ENCODE measurements at places on chromosomes 2 and 18.

DNA sequence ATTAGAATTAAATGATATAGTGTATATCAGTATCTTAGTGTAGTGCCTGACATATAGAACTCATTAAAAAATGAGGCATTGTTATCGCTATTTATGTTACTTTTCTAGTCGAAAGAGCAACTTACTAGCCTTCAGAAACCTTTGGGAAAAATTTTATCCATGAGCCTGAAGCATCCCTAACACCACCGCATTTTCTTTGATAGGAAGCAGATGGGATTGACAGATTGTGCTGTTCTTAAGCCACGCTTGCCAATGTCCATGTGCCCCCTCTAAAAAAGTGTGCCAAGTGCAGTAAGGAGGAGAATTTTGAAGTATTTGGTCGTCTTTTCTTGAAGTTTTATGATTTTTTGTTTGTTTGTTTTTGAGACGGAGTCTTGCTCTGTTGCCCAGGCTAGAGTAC is 29.1 kb downstream of the PPM1B start:
- no peak for DNase-seq

GRCh38 chr2:29304399-29305060 is 189.3 kb downstream of the CLIP4 start:
- no peak for DNase-seq

GRCh38 chr2:106105151-106105922 is 88.8 kb downstream of the UXS1 start:
- no peak for DNase-seq

- no peak for DNase-seq
Measured at GRCh38 chr2:31831585-31831984, 179.2 kb downstream of the MEMO1 start.

DNA sequence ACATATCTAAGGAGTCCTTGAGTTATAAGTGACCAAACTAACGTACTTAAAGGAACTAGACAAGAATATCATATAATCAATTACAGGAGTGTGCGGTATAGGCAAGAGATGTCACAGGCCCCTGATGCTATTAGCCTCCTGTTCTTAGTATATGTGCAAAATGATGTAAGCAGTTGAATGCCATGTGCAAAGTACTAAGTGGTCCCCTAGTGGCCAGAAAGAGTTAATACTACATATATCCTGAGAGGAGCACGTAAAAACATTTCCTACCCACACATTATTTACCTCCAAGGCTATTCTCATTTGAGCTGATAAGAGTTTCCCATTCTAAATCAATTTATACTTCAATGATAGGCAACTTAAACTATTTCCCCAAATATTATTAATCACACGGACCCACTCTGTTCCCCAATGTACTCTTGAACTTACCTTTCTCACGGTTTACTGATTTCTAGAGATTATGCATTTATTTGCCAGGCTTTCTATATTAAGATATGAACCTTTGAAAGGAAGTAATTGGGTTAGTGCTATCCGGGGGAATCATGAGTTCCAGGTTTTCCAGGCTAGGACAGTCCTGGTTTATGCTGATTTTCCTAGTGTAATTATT is 158.0 kb upstream of the KLHL14 start:
- peak; percentile 49 for DNase-seq

- no peak for DNase-seq
Measured at GRCh38 chr2:168897449-168897848, 3.6 kb upstream of the G6PC2 start.

- no peak for DNase-seq
Measured at GRCh38 chr18:58605027-58606020, 23.6 kb downstream of the ALPK2 start.

DNA sequence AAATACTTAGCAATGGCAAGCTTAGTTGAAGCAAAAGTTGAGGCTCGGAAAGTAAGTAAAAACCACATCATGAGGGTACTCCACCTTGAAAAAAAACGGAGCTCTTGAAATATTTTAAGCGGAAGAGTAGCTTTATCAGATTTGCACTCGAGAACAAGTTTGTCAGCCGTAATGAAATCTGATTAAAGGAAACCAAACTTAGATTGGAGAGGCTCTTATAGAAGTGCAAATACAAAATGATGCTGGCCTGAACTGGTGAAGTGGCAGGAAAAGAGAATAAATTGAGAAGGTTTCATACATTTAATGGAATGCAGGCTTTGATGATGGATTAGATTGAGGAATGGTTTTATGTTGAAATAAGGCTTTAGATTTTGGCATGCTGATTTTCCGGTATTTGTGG is 484.2 kb downstream of the PID1 start:
- DNase-seq = no peak

GRCh38 chr18:45760462-45761036 is 36.6 kb downstream of the SLC14A1 start:
- DNase-seq = peak; percentile 73

GRCh38 chr2:45627911-45628310 is 16.8 kb upstream of the SRBD1 start:
- no peak for DNase-seq

DNA sequence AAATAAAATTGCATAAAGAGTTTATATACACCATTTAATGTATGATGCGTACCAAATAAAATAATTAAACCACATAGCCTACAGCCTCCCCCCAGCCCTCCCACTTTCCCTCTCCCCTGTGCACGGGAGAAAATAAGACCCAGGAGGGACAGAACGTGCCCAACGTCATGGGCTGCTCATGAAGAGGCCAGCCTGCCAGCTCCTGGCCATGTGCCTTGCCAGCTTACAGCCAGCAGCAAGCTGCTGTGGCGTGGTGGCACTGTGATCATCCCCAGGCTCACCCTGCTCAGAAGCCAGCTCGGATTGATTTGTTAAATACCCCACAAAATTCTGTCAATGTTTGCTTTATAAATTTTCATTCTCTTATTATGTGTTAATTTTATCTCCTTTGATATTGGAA is 7.6 kb downstream of the GPR148 start:
- DNase-seq = no peak

DNA sequence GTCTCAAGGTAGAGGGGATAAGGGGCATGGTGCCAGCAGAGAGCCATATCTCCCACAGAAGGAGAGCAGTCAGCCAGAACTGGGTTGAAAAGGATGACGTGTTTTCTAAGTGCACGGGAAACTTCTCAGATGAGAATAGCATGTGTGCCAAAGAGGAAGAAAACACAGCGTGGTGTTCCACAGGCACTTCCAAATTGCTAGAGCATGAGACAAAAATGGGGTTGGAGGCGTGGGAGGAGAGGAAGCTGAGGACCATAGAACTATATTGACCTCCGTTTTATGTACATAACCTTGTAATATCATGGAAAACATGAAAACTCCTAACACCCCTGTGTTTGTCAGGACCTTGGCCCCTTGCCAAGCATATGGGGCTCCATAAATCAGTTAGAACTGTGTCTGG is 682.7 kb upstream of the RAB6C start:
- DNase-seq = no peak

DNA sequence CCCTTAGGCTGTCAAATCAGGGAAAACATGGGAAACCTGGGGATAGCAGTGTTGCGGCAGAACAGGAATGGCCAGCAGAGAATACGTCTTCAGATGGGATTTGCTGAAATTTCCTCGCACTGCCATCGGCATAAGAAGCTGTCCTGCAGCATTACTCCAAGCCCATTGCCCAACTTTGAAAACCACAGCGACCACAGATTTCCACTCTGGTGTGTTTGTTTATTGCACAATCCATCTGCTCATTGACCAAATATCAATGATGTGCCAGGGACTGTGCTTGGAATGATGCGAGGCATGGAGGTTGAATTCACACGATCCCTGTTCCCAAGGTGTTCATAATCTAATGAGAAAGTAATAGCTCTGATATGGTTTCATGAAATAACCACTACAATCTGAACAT is 383.3 kb upstream of the MYT1L start:
- DNase-seq = no peak

DNA sequence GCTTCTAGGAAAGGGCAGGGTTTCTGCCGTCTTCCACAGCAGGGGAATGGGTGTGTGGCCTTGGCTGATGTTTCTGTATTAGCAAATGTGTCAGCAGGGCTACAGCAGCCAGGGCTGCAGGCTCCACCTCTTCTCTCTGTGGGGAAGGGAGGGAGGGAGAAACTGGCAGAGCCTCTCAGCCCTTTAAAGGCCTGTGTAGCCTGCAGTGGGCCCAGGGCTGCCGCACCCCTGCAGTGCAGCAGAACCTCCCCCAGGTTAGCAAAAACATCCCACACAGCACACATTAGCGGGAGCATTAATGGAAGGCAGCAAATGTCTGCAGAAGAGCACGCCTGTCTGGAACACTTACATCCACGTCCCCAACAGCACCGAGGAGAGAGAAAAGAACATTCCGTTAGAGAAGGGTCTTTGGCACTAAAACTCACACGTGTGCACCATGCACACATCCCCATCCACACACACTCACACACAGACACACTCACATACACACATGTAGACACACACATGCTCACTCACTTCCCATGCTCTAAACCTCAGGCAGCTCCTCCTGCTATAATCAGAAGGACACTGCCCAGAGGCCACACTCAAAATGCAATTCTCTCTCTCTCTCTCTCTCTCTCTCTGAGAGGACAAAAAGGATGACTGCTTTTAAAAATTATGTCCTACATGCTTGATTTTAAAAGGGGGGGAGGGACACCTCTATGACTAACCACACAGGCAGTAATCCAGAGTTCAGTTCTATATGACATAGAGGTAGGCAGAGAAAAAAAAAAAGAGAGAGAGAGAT is 24.1 kb downstream of the MRPL35 start:
- no peak for DNase-seq

GRCh38 chr2:64234785-64235184 is 90.6 kb upstream of the PELI1 start:
- DNase-seq = no peak

- DNase-seq = no peak
Measured at GRCh38 chr2:69437751-69438154, 518 bp upstream of the NFU1 start.

- no peak for DNase-seq
Measured at GRCh38 chr2:191863988-191864387, 17.1 kb upstream of the CAVIN2 start.

DNA sequence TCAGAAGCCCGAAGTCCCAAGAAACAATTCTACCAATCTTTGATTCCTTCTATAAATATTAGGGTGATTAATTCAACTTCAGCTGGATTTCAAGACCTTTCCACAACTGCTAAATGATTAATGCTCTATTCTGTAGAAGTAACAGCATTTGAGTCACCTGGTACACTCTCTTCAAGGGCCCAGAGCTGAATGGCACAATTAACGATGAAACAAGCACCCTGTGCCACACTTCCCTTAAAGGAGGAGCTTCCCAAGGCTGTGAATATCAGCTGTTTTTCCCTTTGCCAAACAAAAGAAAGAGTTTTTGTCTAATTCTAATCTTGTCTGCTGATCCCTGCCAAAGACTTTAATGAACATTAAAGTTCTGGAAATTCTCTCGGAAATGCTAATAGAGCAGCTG is 56.0 kb downstream of the BOD1L2 start:
- no peak for DNase-seq

DNA sequence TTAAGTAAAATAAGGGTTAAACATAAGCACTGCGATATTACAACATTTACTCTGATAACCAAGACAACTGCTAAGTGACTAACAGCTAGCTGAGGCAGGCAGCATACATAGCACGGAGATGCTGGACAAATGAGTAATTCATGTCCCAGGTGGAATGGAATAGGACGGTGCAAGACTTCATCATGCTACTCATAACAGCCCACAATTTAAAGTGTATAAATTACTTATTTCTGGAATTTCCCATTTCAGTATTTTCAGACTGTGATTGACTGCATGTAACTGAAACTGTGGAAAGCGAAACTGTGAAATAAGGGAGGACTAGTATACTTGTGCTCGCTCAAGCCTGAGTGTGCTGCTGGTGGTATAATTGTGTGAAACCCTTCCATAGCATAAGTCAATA is 12.9 kb downstream of the IER3IP1 start:
- DNase-seq = no peak

GRCh38 chr2:5145801-5146200 is 546.4 kb upstream of the SOX11 start:
- no peak for DNase-seq

- DNase-seq = no peak
Measured at GRCh38 chr18:46268671-46269070, 164.5 kb downstream of the HAUS1 start.

DNA sequence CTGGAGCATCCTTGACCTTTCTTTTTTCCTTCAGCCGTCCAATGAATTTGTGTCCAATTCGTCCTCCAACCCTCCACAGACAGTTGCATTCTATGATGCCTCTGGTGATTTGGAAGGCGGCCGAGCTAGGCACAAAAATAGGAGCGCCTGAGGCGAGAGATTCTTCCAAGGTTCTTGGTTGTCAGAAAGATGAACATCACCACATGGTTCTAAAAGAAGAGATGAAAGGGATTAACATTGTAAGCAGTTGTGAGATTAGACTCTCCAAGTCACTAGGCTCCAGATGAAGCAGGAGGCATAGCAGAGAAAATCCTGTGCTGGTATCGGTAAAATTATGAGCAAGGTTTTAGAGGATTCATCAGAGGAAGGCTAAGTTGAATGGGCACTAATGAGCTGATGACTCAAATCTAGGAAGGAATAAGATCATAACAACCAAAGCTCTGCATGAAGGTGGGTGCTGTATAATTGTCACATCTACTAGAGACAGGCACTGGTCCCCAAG is 75.4 kb upstream of the MAP4K3 start:
- DNase-seq = no peak

- DNase-seq = no peak
Measured at GRCh38 chr2:143030127-143030526, 99.1 kb upstream of the ARHGAP15 start.

GRCh38 chr2:100703213-100703612 is 116.7 kb upstream of the NPAS2 start:
- DNase-seq = no peak

GRCh38 chr2:66240286-66240685 is 194.6 kb upstream of the MEIS1 start:
- DNase-seq = no peak

DNA sequence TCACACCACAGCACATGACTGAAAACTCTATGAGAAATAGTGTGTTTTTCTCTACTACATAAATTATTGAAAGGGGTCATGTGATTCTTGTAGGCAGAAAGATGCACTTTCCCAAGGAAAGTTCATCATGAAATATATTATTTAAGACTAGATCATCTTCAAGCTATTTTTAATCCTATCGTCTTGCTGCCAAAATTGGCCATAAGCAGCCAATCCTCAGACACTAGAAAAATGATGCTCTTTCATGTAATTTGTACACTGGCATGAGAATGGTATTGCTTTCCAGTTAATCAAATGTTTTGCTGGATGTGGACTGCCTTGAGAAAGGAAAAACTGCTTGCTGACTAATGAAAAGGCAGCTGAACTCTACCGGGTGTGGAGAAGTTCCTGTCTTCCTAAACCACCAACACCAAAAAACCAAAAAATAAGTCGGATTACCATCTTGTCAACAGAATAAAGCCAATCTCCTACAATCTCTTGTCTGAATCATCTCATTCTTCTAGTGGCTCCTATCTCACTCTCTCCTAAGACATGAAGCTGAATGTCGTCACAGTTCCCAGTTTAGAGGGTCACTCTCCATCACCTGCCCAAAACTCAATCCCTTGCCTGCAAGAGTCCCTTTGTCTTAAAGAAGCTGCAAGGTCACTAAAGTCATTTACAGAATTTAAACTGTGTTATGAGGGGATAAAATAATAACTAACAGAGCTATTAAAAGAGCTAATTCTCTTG is 5.3 kb downstream of the BCL2 start:
- DNase-seq = no peak

GRCh38 chr18:74478880-74479279 is 17.3 kb upstream of the CNDP2 start:
- no peak for DNase-seq

- DNase-seq = peak; percentile 77
Measured at GRCh38 chr2:216181351-216181750, 72.2 kb downstream of the XRCC5 start.

GRCh38 chr2:41400088-41400665 is 647.6 kb upstream of the PKDCC start:
- peak; percentile 78 for DNase-seq

GRCh38 chr2:79793006-79793405 is 280.2 kb downstream of the CTNNA2 start:
- no peak for DNase-seq

All from neural progenitor cell (in vitro differentiated cells).